Astrocyte (in vitro differentiated cells and primary cell): ENCODE measurements at places on chromosomes 6 and 20.

DNA sequence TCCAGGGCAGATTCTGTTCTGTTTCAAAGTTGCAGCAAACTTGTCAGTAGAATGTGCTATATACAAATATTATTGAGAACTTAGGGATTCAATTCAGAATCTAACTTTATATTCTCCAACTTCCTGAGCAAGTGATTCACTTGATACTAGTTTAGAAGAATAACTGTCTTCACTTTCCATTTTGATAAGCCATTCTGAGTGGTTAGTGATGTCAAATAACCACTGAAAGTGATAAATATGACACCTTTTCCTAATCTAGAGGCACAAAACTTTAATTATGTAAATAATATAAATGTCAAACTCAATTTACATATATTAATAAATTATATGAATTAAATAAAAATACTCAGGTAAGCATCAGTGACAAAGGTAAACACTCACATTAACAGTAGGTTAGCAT lies 20.5 kb upstream of the SIM1 start:
- no peak for DNase-seq

DNA sequence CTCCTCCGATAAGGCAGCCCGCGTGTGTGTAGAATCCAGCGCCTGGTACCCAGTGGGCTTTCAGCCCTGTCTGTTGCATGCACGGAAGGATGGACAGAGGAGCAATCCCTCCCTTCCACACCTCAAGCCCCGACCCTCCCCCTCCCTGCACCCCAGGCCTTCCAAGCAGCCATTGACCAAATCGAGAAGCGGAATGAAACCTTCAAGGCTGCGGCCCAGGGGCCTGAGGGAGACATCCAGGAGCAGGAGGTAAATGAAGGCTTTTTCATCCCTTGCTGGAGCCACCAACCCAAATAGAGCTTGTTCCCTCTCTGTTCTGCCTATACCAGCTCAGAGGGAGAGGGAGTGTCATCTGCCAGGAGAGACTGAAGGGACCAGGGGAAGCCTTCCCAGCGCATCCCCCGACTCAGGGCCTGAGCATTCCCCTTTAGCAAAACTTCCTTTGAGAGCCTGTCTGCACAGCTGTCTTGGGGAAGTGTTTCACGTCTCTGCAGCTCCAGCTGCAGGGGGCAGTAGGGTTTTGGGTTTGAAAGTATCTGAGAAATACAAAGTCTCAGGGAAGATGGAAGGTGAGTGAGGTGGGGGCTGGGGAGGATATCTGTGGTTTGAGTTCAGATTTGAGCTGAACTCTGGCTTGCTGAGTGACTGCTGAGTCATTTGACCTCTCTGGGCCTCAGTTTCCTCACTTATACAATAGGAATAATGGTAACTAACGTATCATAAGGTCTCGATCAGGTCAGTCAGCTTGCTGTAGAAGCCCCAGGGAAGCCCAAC lies 16.1 kb downstream of the FGD2 start:
- DNase-seq = no peak

DNA sequence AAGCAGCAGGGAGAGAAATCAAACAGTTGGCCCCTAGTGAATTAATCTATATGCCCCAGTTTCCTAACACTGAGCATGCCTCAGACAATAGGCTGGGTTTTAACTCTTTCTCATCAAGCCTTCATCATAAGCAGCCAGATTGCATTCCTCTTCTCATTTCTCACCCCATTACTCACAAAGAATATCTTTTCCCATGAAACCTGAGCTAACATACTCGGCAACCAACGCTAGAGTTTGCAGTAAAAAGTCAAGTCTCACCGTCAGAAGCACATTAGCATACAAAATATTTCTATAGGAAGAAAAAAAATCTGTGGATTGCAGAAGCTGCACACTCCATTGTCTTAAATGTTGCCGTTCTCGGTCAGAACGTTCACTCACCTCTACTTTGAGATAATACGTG lies 429.9 kb upstream of the ARID1B start:
- DNase-seq = peak; percentile 6

- no peak for DNase-seq
Measured at GRCh38 chr20:54193817-54194216, 14.1 kb upstream of the PFDN4 start.

GRCh38 chr20:47682028-47682783 lies 103.1 kb downstream of the SULF2 start:
- peak; percentile 17 for DNase-seq

- DNase-seq = no peak
Measured at GRCh38 chr6:101232961-101233360, 160.5 kb upstream of the GRIK2 start.

DNA sequence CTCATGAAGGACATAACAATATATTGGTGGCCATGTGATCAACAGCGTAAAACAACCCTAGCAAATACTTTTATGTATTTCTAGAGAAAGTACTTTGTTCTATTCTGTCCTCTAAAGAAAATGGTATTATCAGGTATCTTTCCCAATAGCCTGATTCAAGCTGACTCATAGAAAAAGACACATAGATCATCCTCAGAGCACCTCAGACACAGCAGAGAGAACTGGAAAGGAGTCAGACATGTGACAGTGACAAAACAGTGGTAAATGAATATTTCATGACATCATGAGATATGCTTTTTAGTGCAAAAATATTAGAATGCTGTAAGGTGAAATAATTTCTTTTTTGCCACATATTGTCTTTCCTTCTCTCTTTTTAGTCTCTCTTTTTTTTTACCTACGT lies 1355.0 kb upstream of the MAP3K7 start:
- no peak for DNase-seq

DNA sequence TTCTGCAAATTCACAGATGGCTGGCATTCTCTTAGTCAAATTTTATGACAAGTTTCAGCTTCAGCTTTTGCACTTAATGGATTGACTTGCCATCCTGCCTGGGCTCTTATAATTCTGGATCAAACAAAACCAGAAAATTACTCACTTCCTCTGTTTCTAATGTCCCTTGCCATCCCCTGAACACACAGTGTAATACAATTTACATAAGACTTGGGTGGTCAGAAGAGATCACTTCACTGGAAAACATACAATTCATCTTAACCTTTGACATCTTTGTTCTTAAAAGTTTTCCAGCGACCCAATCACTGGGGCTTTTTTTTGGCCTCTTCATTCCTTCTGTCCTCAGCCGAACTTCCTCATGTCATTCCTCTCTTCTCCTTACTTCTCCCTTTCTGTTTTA lies 199.0 kb downstream of the ARHGAP18 start:
- peak; percentile 39 for DNase-seq

GRCh38 chr20:23602241-23602640 lies 3.5 kb downstream of the CST9 start:
- no peak for DNase-seq

DNA sequence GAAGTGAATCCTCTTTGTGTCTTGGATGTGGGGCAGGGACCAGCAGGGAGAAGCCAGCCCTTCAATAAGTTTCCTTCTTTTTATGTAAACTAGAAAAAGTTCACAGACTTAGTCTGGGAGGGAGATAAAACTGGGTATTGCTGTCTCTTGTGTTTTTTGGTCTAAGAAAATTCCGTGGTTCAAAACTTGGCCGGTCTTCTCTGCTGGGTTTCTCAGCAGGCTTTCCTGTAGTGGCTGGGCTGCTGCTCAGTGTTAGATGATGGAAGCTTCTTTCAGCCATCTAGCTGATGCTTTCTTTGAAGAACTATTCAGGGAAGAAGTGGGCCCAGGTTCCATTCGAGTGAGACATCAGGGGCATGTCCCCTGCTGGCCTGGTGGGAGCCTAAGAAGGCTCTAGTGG lies 70.7 kb upstream of the SCP2D1 start:
- no peak for DNase-seq

GRCh38 chr20:58923117-58923712 lies 57.8 kb upstream of the NELFCD start:
- DNase-seq = no peak

- DNase-seq = peak; percentile 63
Measured at GRCh38 chr20:47272893-47273590, 83.5 kb downstream of the ZMYND8 start.

GRCh38 chr6:133992992-133993680 lies 40.1 kb downstream of the TBPL1 start:
- DNase-seq = no peak

DNA sequence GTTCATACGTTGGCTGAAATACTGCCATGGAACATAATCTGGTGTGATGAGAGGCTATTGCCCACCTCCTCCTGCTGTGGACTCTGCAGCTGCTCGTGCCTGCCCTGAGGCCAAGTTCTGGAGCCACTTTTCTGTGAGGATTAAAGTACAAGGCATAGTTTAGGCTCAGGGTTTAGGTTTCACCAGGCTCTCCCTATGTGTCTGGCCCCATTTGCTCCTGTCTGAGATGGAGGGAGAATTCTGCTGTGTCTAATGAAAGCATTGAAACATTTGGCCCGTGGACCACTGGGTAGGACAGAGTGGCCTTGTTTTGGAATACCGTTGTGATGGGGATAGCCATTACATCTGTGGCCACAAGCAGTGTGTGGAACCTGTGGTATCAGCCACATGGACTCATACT lies 5.9 kb downstream of the WRNIP1 start:
- no peak for DNase-seq

- DNase-seq = no peak
Measured at GRCh38 chr6:41247288-41247865, 19.2 kb downstream of the TREML4 start.

DNA sequence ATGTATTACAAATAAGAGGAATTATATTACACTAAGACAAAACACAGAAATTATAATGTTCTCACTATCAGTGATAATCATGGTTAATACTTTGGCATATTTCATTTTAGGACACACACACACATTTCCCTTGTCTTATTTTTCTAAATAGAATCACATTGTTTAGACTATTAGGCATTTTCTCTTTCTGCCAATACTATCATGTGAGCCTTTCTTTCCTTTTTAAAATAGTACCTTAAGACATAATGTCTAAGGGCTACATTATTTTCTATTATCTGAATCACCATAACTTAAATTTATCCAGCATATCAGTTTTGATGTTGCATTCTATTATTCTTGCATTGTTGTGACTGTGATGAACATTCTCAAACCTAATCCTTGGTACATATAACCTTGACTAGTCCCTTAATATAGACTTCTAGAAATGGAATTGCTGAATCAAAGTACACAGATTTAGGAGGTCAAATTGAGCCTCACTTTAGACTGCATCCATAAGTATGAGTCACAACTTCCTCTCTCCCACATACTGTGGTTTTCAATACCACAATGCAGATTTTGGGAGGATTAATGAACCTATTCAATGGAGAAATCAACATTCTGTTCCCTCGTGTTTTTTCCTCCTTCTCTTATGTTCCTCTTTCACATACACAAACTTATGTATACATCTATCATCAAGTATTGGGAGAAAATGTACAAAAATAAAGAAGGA lies 212.6 kb downstream of the MOXD1 start:
- DNase-seq = peak; percentile 92

GRCh38 chr6:108592371-108593337 lies 31.9 kb downstream of the FOXO3 start:
- peak; percentile 97 for DNase-seq

DNA sequence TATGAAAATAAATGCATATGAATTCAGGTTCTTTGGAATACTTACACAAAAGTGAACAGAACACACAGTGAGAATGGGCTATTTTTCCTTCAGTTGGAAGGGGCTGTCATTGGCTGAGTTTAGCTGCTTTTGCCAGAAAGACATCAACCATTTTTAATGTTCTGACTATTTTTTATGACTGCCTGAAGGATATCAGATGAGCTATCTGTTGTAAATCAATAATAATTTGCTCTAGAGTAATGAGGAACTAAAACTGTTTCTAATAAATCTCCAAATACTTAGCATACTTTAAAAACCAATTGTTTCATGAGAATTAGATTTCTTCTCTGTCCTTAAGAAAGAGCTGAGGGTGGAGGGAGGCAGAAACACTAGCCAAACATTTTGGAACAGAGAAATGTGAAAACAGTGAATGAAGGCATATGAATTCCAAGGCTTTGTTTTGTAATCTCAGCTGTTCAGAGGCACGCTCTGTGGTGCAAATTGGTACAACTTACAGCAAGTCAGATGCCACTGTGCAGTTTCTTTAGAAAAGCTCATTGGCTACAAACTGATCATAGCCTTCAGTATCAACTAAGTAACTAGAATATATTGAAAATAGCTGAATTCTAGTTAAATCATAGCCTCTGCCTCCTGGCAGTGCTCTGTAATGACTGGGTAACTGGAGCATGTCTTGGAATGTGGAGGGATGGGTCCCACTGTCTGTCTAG lies 228.9 kb upstream of the JAG1 start:
- peak; percentile 52 for DNase-seq

- no peak for DNase-seq
Measured at GRCh38 chr6:5116243-5116991, 31.3 kb downstream of the PPP1R3G start.

DNA sequence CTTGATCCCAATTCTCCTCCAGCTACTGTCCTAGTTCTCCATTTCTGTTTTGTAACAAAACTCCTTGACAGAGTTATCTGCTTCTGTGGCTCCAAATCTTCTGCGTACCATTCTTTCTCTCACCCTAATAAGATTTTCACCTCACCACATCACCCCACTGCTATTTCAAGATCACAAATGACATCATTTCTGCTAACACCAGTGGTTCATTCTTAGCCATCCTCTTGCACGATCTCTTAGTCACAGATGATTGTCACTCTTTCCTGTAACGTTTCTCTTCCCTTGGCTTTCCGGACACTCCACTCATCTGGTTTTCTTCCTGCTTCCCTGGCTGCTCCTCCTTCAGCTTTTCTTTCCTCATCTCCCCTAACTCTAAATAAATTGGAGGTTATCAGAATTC lies 56.8 kb upstream of the FABP7 start:
- peak; percentile 91 for DNase-seq

DNA sequence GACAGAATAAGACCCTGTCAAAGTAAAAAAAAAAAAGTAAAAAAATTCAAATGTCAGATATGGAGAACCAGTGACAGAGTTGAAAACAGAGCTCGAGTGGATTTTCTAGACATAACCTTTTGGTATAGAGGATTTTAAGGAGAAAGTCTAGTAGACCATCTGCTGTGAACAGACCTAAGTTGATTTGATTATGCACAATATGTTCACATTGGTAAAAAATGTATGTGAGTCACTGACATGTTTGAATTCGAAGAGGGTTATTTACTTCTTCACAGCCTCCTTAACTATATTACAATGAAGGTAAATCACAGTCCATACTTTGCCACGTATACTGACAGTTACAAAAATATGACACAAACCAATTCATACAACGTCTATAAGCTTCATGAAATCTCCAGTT lies 7.4 kb downstream of the TINAG start:
- no peak for DNase-seq

DNA sequence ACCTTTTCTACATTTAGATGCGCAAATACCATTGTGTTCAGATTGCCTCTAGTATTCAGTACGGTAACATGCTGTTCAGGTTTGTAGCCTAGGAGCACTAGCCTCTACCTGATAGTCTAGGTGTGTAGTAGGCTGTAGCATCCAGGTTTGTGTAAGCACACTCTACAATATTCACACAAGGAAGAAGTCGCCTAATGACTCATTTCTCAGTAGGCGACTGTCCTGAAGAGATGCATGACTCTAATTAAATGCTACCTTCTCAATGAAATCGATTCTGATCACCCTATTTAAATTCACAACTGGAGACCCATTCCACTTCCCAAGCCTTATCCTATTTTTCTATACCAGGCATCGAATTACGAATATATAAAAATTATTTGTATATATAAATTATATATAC lies 1.3 kb downstream of the MCUR1 start:
- DNase-seq = no peak

- DNase-seq = no peak
Measured at GRCh38 chr6:10578723-10579122, 57.6 kb downstream of the GCNT2 start.
